Femur (tissue), 1 donor: ENCODE measurements at places on chromosomes 5 and 9.

DNA sequence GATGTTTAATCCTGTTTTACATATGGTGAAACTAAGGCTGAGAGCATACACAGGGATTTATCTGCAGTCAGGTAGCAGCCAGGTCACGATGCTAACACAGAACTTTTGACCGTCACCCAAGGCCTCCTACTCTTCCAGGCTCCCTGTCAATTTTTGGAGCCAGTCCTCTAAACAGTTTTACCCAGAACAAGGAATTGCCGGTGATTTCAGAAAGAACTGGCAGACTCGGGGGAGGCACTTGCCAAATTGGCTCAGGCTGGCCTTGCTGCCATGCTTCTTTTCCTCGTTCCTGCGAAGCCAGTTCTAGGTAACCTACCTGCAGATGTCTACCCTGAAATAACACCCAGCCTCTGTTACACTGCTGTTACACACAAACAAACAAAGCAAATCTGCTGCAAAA, 21.2 kb downstream of the GRIA1 start:
- DNase-seq, result no peak

GRCh38 chr5:169350759-169351240, 49.9 kb upstream of the SLIT3 start:
- no peak for DNase-seq

- DNase-seq, result no peak
Measured at GRCh38 chr5:63101870-63102269, 523.3 kb downstream of the LRRC70 start.

DNA sequence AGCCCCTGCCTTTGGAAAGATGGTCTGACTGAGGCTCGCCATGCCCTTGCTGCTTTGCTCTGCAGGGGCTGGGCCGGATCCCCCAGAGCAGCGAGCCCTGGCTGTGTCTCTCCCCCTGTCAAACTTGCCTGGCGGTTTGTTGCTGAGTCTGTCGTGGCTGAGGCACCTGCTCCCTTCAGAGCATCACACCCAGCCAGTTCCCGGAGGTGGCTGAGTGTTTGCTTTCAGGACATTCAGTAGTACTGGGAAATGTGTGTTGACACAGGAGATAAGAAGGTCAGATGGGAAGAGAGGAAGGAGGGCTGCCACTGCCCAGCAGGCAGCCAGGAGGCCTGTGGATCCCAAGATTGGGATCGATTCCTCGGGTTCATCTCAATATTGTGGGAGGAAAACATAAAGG, 62.9 kb downstream of the GADD45G start:
- no peak for DNase-seq

GRCh38 chr9:130064621-130065020, 10.9 kb downstream of the GPR107 start:
- DNase-seq, result no peak

DNA sequence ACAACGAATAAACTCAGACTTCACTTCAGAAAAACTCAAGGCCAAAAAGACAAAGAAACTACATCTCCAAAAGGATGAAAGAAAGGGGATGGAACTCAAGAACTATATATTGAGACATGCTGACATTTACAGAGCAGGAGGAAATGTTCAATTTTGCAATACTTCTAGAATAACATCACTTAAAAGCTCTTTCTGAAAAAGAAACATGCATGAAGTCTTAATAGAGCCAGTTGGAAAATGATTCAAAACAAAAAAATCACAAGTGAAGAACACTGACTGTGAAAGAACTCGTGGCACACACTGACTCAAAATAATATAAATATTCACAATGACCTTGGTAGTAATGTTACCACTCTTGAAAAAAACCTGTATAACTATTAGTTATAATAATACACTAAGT, 267.8 kb upstream of the NREP start:
- no peak for DNase-seq

- no peak for DNase-seq
Measured at GRCh38 chr5:147704544-147704943, 78.0 kb downstream of the JAKMIP2 start.

DNA sequence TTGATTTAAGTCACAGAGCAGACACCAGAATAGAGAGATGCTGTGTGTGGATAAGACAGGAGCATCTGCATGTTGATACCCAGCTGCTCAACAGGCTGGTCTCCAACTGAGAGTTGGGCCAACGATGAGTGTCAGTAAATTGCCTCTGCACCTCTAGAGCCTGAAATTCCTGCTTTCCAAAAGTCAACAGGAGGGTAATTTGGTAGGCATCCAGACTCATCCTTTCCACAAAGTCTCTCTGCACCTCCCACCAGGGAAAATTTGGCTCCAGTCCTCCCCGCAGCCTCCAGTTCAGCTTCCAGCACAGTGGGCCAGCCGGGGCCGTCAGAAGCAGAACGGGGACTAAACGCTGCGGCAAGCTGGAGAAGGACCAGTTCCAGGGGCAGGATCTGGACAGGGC, 136.9 kb downstream of the RFK start:
- peak; percentile 41 for DNase-seq

DNA sequence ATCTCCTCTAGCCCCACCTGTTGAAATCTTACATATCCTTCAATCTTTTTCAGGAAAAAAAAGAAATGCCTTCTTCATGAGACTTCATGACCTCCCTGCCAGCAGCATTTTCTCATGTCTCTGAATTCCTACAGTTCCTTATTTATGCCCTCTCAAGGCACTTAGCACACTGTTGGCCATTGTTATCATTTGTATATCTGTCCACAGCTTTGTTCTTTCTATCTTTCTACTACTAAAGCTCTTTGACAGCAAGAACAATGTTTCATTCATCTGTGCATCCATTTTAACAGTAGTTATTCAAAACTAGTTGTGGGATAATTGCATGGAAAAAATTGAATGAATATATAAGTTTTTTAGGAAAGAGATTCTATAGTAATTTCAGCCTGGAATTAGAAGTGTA, 20.9 kb upstream of the GZMA start:
- DNase-seq, result no peak

- peak; percentile 41 for DNase-seq
Measured at GRCh38 chr5:1386274-1386717, 41.4 kb upstream of the CLPTM1L start.

DNA sequence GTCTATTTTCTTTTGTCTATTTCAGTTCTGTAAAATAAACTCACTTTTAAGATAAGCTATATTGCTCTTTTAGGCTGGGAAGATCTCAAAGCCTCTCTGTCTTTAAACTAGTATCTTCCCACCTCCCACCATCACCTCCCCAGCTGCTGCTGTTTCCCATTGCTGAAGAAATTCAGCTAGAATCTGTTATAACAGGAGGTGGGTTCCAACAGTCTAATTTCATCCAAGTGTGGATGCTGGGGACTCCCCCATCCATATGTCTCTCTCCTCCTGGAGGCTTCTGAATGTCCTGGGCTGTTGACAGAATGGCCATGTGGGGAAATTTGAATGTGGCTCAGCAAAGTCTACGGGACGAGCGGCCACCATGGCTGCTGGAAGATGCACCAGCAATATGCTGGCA, 301.0 kb downstream of the RASEF start:
- DNase-seq, result no peak

- DNase-seq, result peak; percentile 39
Measured at GRCh38 chr5:55821731-55822512, 29.2 kb upstream of the IL31RA start.

DNA sequence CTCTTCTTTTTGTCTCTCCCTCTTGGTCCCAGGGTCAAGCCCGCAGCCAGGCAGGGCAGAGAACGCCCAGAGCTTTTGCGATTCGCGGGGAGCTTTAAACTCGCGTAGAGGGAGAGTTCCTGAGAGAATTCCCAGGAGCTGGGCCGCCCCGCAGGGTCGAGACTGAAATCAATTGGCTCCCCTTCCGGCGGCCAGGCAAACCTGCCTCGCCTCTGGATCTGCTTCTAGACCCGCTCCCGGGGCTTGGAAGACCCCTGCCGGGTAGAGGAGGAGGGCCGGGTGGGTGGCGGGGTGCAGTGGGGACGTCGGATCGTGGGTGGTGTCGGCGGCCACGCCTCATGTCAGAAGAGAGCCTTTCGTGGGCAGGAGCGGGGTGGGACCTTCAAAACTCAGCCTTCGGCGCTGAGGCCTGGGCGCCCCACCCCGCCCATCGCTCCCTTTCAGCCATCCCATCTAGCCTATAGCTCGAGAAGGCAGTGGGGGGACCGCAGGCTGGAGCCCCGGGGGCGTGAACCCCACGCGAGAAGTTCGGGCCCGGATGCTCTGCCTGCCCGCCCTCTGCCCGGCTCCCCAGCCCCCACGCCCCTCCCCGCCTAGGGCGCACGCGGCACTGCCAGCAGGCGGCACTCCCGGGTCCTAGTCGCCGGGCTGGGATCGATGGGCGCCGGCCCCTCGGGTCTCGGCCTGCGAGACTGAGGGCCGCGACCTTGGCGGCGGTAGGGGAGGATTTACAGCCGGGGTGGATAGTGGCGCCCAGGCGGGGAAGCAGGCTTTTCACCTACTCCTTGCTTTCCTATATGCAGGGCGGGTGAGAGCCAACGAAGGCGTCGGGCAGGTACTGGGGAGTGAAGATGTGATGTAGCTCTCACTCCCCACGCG, 6.1 kb downstream of the PRDM6 start:
- no peak for DNase-seq
